ENCODE measurements at places on chromosomes 12 and 14.
A peak's percentile ranks its signal among the peaks of the same experiment; 100 is the strongest.

DNA sequence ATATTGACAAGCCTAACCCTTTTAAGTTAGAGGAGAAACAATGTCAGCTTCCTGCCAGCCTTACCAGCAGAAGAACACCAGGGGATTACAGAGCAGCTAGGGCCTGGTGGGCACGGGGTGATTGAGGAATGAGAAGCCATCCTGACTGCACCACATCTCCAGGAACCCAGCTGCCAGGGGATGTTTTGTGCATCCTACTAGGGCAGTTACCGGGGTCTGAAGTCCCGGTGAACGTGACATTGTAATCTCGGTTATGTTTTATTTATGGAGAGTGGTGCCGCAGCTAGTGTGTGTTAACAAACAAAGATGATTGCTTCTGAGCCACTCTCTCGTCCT lies 115.9 kb downstream of the BCL11B start:
- H3K27ac ChIP-seq: no peak overlapping the region
- no peaks in the 10 kb centered on the region for H3K36me3 ChIP-seq
- no peak overlapping the region for H3K4me3 ChIP-seq
- no peak for DNase-seq
- H3K27me3 ChIP-seq: no peaks in the 10 kb centered on the region

DNA sequence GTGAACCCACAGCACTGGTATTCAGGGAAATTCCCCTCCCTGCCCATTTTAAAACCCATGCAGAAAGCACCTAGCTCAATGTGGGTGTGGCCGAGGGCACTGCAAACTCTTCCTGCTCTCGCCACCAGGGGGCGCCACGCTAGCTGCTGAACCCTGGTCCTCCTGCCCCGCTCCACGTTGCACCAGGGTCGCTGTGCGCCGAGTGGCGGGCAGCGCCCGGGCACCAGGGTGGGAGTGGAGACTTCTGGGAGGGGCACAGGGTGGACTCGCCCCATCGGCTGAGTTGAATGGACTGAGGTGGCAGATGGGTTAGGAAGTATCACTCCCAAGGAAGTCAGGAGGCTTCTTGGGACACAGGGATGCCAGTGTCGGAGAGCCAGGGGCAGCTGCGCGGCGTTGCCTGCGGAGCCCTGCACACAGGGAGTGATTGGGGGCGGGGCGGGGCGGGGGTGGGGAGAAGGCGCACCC lies 48.1 kb upstream of the BCL11B start:
- no peaks in the 10 kb centered on the region for H3K36me3 ChIP-seq
- no peaks in the 10 kb centered on the region for H3K4me1 ChIP-seq
- no peaks in the 10 kb centered on the region for H3K27me3 ChIP-seq
- no peak overlapping the region for H3K27ac ChIP-seq

- no peaks in the 10 kb centered on the region for H3K36me3 ChIP-seq
- no peak overlapping the region for H3K27ac ChIP-seq
- no peak overlapping the region for H3K4me3 ChIP-seq
Observed at GRCh38 chr12:3601461-3602150, 110.6 kb downstream of the PRMT8 start.

GRCh38 chr12:117525766-117526165 lies 164.3 kb upstream of the NOS1 start:
- no peaks in the 10 kb centered on the region for H3K4me1 ChIP-seq
- no peak for DNase-seq
- H3K36me3 ChIP-seq: no peaks in the 10 kb centered on the region
- H3K27ac ChIP-seq: no peak overlapping the region

GRCh38 chr12:48119834-48120195 lies 651 bp downstream of the PFKM start:
- peaks cover 3% of the 10 kb centered on the region for H3K4me1 ChIP-seq
- no peaks in the 10 kb centered on the region for H3K27me3 ChIP-seq
- H3K4me3 ChIP-seq: peak overlapping the region; percentile 60
- H3K36me3 ChIP-seq: peaks cover 24% of the 10 kb centered on the region

DNA sequence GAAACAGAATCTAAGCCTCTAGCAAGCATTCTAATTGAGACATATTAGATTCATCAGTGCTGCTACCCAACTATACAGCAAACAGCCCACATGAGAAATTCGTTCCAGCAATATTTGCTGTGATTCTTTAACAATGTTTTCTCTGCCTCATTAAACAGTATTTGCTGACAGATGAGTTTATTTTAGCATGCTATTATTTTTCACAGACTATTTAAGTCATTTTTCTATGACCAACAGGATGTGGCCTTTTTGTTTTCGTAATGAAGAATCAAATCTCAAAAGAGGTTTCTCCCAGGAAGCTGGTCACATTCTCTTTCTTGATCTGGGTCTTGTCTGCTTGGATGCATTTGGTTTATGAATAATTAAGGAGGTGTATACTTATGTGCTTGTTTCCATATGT lies 23.2 kb upstream of the SERPINA12 start:
- H3K27me3 ChIP-seq: no peaks in the 10 kb centered on the region
- no peak overlapping the region for H3K4me3 ChIP-seq
- H3K4me1 ChIP-seq: no peaks in the 10 kb centered on the region
- no peak for DNase-seq
- no peak overlapping the region for H3K27ac ChIP-seq

- DNase-seq: no peak
- no peaks in the 10 kb centered on the region for H3K36me3 ChIP-seq
- H3K4me3 ChIP-seq: no peak overlapping the region
- H3K4me1 ChIP-seq: peaks cover 5% of the 10 kb centered on the region
- no peak overlapping the region for H3K27ac ChIP-seq
Observed at GRCh38 chr14:39491134-39491571, 58.9 kb upstream of the FBXO33 start.

GRCh38 chr12:89307474-89308253 lies 44.6 kb downstream of the DUSP6 start:
- DNase-seq: no peak
- H3K4me3 ChIP-seq: no peak overlapping the region
- no peaks in the 10 kb centered on the region for H3K36me3 ChIP-seq
- no peaks in the 10 kb centered on the region for H3K4me1 ChIP-seq

- no peak overlapping the region for H3K4me3 ChIP-seq
- peaks cover 12% of the 10 kb centered on the region for H3K27me3 ChIP-seq
- H3K36me3 ChIP-seq: no peaks in the 10 kb centered on the region
Observed at GRCh38 chr14:72863216-72864006, 30.5 kb downstream of the DPF3 start.

DNA sequence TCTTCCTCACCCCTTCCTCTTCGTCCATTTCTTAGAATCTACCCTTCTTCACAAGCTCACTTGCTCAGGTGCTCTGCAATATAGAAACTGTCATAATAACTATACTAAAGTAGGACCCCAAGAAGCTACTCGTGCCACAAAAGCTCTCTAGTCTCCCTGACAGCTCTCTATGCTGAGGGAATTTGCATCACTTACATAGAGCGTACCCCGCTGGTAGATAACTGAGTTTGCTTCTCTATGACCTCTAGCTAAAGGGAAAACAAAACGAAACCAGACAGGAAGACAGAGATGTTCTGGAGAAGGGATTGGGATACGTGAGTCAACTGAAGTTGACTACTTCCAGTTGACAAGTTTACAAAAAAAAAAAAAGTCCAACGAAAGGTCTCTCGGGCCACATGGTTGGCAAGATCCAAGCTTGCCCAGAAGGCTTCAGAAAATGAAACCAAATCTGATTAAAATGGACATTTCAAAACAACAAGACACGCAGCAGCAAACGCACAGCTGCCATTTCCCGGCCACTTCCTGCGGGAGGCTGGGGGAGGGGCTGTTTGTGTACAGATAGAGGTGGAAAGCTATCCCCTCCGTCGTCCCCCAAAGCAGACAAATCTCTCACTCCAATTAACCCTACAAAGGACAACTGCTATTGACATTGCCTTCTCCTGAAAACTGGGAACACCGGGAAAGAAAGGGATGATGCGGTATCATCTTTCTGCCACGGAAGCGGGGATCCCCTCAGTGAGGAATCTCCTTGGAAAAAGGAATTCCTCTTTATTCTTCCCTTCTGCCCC lies 1.3 kb downstream of the BAZ2A start:
- peak overlapping the region; percentile 64 for H3K4me3 ChIP-seq
- H3K36me3 ChIP-seq: peaks cover 27% of the 10 kb centered on the region
- peaks cover 18% of the 10 kb centered on the region for H3K4me1 ChIP-seq

- no peak for DNase-seq
- no peak overlapping the region for H3K4me3 ChIP-seq
- peaks cover 37% of the 10 kb centered on the region for H3K27me3 ChIP-seq
- no peaks in the 10 kb centered on the region for H3K4me1 ChIP-seq
Observed at GRCh38 chr14:97224016-97224415, 426.8 kb downstream of the VRK1 start.

GRCh38 chr12:66808606-66809005 lies 129.7 kb upstream of the GRIP1 start:
- no peak for DNase-seq
- H3K36me3 ChIP-seq: no peaks in the 10 kb centered on the region
- no peaks in the 10 kb centered on the region for H3K4me1 ChIP-seq
- H3K4me3 ChIP-seq: no peak overlapping the region
- no peak overlapping the region for H3K27ac ChIP-seq

DNA sequence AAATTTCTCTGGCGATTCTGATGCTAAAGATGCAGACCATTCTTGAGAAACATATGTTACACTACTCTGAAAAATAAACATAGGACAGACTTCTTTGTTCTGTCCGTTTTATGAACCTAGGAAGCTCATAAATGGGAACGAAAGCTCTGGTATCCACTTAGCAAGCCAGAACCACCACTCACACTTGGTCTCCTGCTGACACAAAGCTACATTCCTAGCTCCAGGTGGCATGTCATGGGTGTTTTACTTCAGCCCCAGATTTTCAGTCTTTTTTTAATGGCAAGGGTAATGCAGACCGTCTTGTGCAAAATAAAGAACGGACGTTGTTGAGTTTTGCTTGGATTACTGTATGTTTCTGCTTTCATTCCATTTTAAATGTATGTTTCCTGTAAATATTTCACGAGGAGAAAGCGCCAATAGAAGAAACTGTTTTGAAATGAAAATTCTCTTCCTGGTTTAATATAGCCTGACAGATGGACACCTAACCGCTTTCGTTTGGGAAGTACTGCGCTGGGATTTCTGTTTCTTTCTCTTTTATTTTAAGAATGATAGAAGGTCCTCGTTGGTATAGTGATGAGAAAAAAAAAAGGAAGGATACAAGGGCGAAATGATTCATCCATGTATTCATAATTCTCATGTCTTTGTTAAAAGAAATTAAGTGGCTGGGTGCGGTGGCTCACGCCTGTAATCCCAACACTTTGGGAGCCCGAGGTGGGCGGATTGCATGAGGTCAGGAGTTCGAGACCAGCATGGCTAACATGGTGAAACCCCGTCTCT lies 871 bp upstream of the COQ5 start:
- peaks cover 6% of the 10 kb centered on the region for H3K36me3 ChIP-seq
- no peaks in the 10 kb centered on the region for H3K27me3 ChIP-seq
- DNase-seq: no peak
- H3K4me1 ChIP-seq: peaks cover 13% of the 10 kb centered on the region
- H3K4me3 ChIP-seq: peak overlapping the region; percentile 81
- peak overlapping the region; percentile 75 for H3K27ac ChIP-seq

GRCh38 chr14:105481886-105482457 lies 4.7 kb upstream of the CRIP1 start:
- H3K27ac ChIP-seq: peak overlapping the region; percentile 93
- peak; percentile 99 for DNase-seq
- no peaks in the 10 kb centered on the region for H3K27me3 ChIP-seq
- no peaks in the 10 kb centered on the region for H3K36me3 ChIP-seq
- H3K4me3 ChIP-seq: no peak overlapping the region

GRCh38 chr12:132287391-132288238 lies 41.8 kb downstream of the GALNT9 start:
- no peak overlapping the region for H3K4me3 ChIP-seq
- no peaks in the 10 kb centered on the region for H3K27me3 ChIP-seq
- peak; percentile 45 for DNase-seq
- peak overlapping the region; percentile 23 for H3K27ac ChIP-seq
- H3K36me3 ChIP-seq: no peaks in the 10 kb centered on the region
- peaks cover 41% of the 10 kb centered on the region for H3K4me1 ChIP-seq

GRCh38 chr12:47730341-47730744 lies 5.1 kb upstream of the ENDOU start:
- no peaks in the 10 kb centered on the region for H3K36me3 ChIP-seq
- no peaks in the 10 kb centered on the region for H3K27me3 ChIP-seq
- no peak overlapping the region for H3K4me3 ChIP-seq
- H3K4me1 ChIP-seq: peaks cover 4% of the 10 kb centered on the region
- no peak for DNase-seq

DNA sequence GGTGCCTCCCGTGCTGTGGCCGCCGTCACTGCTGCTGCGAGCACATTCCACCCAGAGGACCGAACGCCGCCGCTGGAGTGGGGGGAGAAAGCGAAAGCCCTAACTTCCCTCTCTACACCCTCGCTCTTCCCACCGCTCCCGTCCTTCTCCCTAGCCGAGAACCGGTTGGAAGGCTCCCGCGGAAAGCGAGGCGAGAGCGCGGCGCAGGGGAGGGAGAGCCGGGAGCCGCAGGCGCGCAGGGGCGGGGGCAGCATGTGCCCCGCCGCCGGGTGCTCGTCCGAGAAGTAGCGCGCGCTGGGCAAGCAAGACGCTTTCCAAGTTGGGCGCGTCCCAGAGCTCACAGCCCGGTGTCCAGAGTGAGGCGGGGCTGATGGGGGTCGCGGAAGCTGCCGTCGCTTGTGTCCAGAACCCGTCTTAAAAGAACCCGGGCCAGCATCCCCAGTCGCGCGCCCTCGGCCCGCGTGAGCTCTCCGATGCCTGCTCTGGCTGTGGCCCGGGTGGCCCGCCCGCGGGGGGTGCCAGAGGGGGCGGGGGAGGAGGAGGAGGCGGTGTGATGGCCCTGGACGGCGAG lies at the start of gene TRHDE:
TRHDE (plus strand) TSS at position 280 of the 571 bp plus-strand sequence; CDS start at position 554, 274 bp downstream.
- no peak for DNase-seq
- H3K4me3 ChIP-seq: peak within 1 kb of the TSS; percentile 23
- no peaks in the 10 kb centered on the region for H3K4me1 ChIP-seq
- H3K27me3 ChIP-seq: peaks cover 100% of the 10 kb centered on the region
- H3K36me3 ChIP-seq: no peaks in the 10 kb centered on the region

- H3K36me3 ChIP-seq: no peaks in the 10 kb centered on the region
- peak overlapping the region; percentile 29 for H3K27ac ChIP-seq
- no peak overlapping the region for H3K4me3 ChIP-seq
- no peak for DNase-seq
- peaks cover 8% of the 10 kb centered on the region for H3K4me1 ChIP-seq
Observed at GRCh38 chr12:107200394-107200793, 107.0 kb upstream of the CRY1 start.

GRCh38 chr12:44774815-44775411 lies 101.2 kb downstream of the NELL2 start:
- no peaks in the 10 kb centered on the region for H3K4me1 ChIP-seq
- no peaks in the 10 kb centered on the region for H3K36me3 ChIP-seq
- no peak for DNase-seq
- H3K27me3 ChIP-seq: no peaks in the 10 kb centered on the region
- no peak overlapping the region for H3K27ac ChIP-seq

GRCh38 chr12:91523831-91524230 lies 341.2 kb upstream of the DCN start:
- no peaks in the 10 kb centered on the region for H3K4me1 ChIP-seq
- DNase-seq: no peak
- H3K36me3 ChIP-seq: no peaks in the 10 kb centered on the region
- H3K27ac ChIP-seq: no peak overlapping the region
- H3K27me3 ChIP-seq: no peaks in the 10 kb centered on the region

DNA sequence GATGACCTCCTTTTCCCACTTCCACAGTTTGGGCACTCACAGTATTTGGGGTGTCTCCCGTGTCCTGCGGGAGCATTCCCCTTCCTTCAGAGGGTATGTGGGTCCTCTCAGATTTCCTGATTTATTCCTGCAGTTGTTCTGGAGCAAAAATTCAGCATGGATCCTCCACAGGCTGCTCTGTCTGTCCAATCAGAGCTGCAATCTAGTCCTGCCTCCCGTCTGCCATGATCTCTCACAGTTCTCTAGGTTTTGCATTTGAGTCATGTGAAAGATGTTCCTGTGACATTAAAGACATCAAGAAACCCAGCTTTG lies 435.9 kb downstream of the TMTC2 start:
- no peaks in the 10 kb centered on the region for H3K27me3 ChIP-seq
- DNase-seq: no peak
- H3K27ac ChIP-seq: no peak overlapping the region
